ENCODE measurements at places on chromosomes 2 and 18.

- no peak for DNase-seq
These were observed 8.6 kb upstream of the LRP1B start for GRCh38 chr2:142139384-142139783.

DNA sequence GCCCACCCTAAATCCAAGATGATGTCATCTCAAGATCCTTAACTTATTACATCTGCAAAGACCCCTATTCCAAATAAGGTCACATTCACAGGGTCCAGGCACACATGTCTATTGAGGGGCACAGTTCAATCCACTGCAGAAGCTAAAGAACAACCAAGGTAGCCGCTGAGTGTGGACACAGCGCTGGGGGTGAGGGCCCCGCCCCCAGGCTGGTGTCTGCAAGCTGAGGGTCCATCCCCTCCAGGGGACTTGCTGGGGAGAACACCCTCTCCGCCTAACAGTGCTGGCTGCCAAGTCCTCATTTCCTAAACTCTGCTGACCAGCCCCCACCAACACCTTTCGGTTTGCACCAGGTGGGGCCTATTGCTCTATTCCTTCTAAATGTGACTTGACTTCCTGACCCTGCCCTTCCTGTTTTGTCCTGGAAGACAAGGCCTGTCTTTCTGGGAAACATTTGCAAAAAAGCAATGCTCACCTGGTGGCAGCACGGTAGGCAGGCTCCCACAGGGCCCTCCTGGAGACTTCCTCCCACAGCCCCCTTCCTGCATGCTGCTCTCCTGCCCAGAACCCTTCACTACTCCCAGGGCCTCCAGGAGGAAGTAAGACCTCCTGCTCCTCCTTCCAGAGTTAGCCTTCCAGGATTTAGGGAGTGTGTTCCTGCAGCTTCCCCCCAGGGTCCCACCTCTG is 24.4 kb upstream of the TEX44 start:
- no peak for DNase-seq

DNA sequence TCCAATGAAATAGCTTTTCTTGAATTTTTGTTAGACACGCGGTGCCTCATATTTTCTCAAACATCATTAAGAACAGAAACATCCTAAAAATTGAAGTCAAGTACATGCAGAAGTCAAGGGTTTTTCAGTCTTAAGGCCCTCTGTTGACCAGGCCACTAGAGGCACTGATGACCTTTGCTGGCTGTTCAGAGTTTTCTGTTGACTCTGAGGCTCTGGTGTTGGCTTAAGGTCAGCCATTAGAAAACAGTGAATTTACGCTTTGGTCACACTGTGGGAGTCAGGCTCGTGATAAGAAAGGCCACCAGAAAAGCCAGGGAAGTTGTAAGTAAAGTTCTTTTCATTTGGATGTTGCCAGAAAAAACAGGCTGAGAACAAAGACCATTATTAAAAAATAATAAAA is 5.8 kb upstream of the UPP2 start:
- DNase-seq, result no peak

DNA sequence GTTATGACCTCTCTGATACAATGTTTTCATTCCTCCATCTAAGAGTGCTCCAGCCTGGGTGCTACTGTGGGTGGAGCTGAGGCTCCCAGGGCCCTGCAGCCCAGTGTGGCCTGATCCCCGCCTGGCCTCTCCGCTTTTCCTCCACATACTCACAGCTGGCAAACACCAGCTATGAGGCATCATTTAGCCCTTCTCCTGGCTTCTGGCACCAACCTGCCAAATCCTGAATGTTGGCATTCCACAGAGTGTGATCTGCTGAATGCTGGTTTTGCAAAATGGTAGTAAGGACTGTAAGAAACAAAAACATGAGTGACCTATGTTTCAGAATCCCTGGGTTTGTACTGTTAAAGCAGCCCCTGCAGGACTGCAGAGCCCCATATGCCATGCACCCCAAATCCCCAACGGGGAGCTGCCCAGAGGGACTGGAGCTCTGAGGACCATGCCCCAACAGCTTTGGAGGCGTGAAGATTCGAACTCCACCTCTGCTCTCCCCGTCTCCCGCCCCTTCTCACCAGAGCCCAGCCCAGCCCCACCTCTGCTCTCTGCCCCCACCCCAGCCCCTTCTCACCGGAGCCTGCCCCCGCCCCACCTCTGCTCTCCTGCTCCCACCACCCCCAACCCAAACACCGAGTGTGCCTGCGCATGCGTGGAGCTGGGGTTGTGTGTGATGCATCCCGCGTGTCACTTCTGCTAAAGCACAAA is 4.2 kb downstream of the SLC66A2 start:
- DNase-seq, result no peak

GRCh38 chr2:239762655-239763269 is 262.4 kb downstream of the NDUFA10 start:
- DNase-seq, result no peak

DNA sequence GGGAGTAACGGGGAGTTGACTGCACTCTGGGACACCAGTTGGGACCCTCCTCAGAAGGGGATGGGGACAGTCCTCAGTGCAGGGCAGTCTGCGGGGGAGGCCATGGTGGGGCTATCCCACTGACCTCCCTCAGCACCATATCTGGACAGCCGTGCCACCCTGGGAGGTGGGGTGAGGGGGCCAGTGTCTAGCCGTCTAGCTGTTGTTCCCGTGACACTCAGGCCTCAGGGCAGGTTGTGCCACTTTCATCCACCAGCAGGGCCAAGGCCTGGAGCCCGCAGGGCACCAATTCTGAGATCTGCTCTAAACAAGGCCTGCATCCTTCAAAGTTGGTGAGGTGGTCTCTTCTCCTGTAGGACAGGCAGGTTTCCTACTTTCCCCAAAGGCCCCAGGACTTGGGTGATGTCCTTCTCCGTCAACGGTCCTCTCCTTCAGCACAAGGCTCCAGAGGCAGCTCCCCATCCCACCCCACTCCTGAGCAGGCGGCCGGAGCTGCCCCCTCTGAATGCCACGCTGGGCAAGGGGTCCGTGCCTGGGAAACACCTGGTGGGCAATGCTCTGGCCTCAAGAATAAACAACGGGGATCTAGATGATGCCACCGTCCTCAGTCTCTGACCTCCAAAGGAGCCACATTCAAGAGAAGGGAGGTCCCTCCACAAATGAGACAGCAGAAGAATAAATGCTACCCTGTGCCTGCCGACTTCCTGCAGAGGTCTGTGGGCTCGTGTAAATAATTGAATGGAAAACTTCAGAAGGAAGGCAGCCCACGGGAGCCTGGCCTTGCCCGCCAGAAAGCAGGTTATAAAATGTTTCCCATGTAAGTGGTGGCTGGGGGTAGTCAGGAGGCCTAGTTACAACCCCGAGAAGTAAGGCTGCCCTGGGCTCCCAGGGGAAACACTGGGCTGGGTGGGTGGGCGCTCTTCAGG is 42.8 kb upstream of the PTMA start:
- DNase-seq, result no peak

DNA sequence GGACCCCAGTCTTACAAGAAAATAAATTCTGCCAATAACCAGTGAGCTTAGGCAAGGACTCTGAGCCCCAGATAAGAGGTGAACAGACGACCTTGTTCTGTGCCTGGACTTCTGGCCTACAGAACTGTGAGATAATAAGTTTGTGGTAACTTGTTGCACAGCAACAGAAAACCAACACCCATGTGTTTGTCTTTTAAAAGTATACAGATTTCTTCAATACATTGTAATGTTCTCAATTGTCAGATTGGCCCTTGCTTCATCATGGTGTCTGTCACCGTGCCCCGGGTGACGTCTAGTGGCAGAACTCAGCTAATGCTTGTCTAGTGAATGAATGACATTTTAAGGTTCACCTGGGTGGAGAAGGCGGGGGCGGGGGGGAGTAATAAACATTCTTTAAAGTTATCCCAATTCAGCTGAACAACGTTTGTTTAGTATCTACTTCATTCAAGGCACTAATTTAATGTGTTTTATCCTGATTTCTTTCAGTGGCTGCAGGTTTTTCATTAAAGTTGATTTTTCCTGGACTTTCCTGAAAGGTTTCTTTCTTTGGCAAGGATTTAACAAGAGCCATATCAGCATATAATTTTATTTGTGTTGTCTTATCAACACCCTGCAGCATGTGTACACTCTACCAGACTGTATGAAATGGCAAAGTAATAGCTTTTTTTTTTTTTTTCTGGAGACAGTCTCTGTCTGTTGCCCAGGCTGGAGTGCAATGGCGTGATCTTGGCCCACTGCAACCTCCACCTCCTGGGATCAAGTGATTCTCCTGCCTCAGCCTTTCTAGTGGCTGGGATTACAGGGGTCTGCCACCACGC is 123.8 kb upstream of the DLX2 start:
- no peak for DNase-seq

Measured in fibroblast of skin of right quadriceps (primary cell).